GDM1 (cell line): ENCODE measurements at places on chromosomes 2 and 18.

DNA sequence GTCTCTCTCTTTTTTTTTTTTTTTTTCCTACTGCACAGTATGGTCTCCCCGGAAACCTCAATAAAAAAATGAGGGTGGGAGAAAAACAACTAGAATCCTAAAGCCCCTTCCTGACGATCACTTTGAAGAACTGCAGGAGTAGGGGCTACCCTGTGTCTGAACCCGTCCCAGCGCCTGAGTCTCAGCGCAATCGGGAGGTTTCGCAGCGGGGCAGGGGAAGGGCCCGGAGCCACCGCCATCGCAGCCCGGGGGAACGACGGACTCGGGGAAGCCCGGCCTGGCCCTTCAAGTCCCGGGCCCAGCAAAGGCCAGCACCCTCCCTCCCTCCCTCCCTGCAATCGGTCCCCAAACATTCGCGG lies 411 bp downstream of the NARS1 start:
- DNase-seq: no peak

GRCh38 chr2:78757640-78758039 lies 267.9 kb upstream of the REG3G start:
- DNase-seq: no peak

DNA sequence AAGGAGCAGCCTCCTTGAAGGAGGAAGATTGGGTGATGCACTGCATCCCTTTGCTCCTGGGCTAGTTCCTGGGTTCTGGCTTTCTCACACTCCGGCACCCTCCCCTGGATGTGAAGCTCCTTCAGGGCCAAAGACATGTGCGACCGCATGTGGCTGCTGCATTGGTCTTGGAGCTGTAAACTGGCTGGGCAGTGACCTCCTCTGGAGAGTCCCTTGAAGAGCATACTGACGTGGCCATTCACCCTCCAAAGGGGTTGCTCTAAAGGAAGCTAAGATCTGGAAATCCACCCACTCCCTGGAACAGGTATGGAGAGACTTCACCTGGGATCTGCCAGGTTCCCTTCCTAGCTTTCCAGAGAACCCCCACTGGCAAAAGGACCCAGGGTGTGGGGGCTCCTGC lies 62.1 kb downstream of the TMEM17 start:
- DNase-seq: no peak

GRCh38 chr18:58497845-58498244 lies 131.0 kb downstream of the ALPK2 start:
- DNase-seq: no peak

DNA sequence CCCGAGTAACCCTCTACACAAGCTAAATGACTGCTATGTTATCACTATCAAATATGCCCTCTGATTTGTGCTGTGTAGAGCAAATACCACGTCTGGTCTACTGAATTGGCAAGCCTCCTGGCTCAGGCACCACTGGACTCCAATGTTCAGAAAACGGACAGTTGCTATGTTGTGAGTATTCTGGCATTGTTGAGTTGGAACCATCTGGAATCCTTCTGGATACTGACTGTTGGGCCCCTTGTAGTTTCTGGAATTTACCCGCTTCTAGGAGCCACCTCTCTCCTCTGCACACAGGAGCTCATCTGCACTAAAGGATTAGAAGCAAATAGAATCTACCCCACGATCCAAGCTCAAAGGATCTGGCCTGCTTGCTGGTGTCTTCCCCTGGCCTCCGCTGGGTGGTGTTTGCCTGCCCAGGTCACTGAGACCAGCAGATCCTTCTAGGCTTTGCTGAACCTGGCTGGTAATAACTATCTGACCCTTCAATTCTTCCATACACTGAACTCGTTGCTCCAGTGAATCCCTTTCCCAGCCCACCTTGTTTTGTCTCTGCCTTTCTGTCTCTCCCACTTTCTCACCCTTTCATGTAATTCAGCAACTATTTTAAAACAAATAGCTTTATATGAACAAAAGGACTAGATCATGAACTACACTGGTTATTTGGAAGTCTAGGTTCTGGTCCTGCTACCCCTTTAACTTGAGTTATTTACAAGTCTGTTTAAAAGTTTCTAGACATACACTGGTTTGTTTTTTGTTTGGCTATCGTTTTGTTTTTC lies 2.1 kb upstream of the HAAO start:
- DNase-seq: no peak

GRCh38 chr2:46198966-46199365 lies 98.2 kb upstream of the EPAS1 start:
- DNase-seq: no peak

DNA sequence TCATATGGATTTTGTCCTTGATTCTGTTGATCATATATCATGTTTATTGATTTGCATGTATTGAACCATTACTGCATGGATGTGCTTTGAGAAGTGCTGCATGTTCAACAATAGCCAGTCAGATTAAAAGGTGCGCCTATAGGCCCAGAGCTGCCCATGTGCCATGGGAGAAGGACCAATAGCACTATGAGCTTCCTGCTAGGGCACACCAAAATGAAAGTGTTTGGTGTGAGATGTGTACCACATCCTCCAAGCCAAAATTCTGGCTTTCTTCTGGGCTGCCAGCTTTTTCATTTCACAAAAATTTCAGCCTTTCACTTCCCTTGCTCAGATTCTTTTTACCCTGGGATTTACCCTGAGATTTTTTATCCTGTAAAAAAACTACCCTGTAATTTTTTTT lies 34.8 kb upstream of the MMADHC start:
- DNase-seq: no peak

- no peak for DNase-seq
These were observed 184.8 kb downstream of the DIS3L2 start for GRCh38 chr2:232146294-232146693.

DNA sequence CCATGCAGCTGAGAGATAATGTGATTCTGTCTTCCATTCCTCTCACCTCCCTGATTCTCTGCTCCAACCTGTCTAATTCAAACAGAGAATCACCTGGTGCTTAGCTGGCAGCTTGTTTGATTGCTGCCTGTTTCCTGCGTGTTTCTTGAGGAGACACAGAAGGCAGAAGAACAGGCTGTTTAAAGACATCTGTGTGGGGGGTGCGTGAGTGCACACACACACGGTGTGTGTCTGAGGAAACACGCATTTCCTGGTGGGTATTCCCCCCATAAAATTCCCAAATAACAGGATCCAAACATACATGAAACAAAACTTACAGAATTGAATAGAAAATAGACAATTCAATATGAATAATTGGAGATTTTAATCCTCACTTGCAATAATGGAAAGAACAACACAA lies 29.3 kb upstream of the CRIM1 start:
- DNase-seq: no peak

DNA sequence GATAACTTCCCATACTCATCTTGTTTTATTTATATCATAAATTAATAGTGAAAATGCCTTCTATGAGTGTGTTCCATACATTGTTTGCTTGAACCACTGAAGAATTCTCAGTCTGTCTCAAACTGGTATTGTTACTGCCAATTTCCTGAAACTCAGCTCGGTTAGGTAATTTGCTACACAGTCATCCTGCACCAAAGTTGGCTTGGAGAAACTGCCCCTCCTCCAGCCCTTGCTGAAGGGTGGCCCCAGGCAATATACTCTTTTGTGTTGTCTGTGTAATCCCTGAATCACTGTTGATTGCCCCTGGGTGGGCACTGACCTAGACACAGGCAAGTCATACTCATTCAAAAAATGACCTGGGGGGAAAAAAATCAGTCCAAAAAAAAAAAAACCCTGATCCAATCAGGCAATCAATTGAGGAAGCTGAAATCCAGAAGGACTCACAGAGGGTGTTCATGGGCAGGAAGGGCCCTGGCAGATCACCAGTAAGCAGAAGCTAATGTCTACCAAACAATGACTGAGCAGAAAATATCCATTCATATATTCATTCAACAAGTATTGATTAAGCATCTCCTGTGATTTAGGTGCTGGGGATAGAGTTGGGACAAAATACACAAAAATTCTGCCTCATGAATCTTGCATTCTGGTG lies 3.8 kb upstream of the SESTD1 start:
- DNase-seq: no peak
